Head of caudate nucleus (tissue), 42 donors: ENCODE measurements at places on chromosomes 3 and 15.

- no peak for DNase-seq
These were observed 15.0 kb downstream of the DENND4A start for GRCh38 chr15:65777053-65777452.

DNA sequence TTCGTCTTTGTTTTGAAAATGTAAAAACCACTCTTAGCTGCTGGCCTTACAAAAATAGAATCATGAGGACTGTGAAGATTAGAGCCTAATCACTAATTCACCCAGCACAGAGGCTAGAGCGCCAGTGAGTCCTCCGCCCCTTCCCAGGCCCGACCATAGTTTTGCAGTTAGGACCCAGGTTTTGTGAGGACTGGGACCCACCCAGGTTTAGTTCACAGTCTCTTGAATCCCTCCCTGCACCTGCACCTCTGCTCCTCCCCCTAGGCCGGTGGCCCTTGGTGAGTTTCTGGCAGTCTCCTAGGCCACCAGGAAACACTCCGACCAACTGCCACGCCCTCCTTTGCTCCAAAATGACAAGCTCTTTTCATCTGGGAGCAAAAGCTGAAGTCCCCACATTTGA is 136.0 kb upstream of the CCDC54 start:
- DNase-seq, result no peak

DNA sequence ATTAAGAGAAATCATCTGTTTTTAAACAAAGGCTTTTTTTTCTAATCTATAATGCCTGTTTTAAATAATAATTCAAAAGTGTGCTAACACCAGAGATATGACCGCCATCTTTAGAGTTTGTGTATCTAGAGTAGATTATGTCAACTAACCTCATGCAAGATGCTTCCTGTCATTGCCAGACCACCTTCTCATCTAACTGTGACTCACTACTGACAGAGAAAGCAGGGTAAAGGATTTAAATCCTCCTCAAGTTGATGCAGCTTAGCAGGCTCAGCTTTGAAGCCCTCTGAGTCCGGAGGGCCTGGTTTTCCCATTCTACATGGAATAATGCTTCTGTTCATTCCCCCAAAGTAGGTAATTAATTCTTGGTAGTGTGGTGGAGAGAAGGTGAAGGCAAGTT is 108.5 kb downstream of the ECT2 start:
- no peak for DNase-seq

GRCh38 chr3:46412786-46413298 is 5.8 kb downstream of the CCRL2 start:
- no peak for DNase-seq

DNA sequence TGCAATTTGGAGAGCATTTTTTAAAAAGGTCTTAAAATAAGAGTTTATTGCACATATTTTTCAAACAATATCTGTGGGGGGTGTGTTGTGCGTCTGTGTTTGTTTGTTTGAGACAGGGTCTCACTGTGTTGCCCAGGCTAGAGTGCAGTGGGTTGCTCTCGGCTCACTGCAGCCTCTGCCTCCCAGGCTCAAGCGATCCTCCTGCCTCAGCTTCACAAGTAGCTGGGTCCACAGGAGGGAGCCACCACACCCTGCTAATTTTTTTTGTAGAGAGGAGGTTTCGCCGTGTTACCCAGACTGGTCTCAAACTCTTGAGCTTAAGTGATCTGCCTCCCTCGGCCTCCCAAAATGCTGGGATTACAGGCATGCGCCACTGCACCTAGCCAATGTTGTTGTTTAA is 2.7 kb downstream of the MLF1 start:
- DNase-seq, result no peak

GRCh38 chr15:66937588-66937987 is 127.8 kb upstream of the SMAD3 start:
- DNase-seq, result no peak

DNA sequence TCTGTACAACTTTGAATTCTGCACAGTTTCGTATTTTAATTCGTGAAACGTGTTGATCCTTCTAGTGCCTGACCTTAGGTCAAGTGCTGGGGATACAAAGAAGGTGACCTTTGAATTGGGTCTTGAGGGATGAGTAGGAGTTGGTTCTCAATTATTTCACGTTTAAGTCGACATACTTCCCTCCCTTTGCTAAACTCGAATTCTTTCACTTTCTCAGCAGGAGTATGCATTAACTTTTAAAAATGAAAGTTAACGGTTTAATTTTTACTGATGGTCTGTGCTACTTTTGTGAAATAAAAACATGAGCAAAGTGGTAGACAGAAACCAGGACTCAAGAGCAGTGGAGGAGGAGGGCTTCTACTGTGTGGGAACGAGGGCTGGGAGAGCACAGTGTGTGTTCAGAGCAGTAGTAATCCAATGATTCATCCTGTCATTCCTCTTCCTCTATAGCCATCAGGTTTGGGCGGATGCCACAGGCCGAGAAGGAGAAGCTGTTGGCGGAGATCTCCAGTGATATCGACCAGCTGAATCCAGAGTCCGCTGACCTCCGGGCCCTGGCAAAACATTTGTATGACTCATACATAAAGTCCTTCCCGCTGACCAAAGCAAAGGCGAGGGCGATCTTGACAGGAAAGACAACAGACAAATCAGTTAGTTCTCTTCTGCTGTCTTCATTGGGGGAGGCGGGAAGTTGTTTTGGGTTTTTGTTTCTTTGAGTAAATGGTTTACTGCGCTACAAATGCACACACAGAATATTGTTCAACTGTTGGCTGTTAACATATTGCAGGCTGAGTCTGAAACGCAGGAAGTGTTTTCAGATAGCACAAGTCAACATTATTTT is 78.6 kb upstream of the TSEN2 start:
- DNase-seq, result no peak

DNA sequence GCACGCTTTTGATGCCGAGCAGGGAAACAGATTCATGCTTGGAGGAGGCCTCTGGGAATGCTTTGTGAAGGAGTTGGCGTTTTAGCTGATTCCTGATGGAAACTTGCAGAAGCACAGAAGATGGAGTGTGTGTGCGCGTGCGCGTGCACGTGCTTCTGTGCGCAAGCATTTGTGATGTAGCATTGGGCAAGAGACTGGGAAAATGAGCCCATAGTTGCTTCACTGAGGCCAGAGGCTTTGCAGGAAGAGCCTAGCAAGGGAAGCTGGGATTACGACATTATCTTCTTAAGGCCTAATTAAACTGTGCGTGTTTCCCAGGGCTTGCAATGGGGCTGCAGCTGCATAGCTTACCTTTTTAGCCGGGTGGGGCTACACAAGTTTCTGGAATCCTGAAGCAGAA is 18.1 kb upstream of the AGBL1 start:
- DNase-seq, result no peak

DNA sequence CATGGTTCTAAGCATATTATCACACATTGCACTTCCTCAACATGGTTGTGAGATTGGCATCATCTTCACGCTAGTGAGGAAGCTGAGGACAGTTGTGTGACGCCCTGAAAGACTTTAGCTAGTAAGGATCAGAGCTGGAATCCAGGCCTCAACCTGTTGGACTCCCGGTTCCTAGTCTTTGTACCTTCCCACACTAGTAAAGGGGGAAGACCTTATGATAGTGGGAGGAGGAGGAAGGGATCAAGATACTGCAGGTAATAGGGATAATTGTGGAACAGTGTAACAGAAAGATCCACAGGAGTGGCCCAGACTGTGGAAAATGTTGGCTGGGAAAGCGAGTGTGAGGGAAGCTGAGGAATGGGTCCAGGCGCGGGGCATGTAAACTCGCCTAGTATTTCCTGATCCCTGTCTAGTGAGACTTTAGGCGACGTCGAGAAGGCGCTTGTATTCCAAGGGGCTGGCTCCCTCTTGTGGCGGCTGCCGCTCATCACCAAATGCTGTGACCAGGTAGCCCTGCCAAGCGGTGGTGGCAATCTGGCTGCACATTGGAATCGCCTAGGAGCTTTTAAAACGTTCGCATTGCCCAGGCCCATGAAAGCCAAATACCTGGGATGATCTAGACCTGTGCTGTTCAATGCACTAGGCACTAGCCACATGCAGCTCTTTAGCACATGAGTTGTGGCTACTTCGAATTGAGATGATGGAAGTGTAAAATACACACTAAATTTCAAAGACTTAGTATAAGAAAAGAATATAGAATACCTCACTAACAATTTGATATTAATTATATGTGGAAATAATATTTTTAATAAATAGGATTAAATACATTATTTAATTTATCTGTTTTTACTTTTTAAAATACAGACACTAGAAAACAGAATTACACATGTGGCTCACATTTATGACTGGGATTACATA is 38.8 kb upstream of the CLDN18 start:
- DNase-seq, result peak; percentile 84

- no peak for DNase-seq
These were observed 95.4 kb downstream of the FRMD5 start for GRCh38 chr15:44099671-44100070.

DNA sequence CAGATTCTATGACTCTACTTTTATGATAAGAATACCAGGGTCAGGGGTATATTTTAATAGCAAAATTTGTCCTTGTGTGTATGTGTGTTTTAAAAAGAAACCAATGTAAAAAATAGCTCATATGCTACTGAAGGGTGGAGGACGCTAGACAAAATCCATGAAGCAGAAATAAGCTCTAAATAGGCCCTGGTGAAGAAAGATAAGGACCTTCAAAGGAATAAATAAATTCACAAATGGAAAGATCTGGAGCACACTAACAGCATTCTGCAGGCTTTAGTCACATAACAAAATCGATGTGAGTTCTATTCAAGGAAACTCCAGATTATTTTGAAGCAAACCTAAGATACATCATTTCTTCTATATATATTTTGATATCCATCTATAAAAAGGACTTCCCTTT is 27.2 kb upstream of the ATP11B start:
- DNase-seq, result no peak

- peak; percentile 71 for DNase-seq
These were observed 2.9 kb downstream of the GNAT1 start for GRCh38 chr3:50194128-50194902.

DNA sequence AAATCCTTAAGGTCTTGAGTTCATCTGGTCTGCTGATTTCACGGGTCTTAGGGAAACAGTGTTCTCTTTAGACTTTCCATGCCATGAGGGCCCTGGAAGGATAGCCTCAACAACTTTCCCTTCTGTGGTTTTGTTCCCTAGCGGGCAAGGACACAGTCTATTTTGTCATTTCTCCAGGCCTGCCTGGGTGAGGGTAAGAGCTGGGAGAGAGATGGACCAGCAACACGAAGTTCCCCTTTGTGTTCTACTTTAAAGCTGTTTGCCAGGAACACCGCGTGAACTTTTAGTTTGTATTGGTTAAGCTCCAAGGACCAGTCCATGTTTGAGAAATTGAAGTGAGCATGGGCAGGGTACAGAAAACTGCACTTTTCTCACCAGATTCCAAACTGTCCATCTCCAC is 20.9 kb downstream of the ST3GAL6 start:
- DNase-seq, result no peak

GRCh38 chr3:184795522-184796190 is 16.3 kb upstream of the VPS8 start:
- no peak for DNase-seq

GRCh38 chr3:42652611-42653302 is 740 bp upstream of the ZBTB47 start:
- DNase-seq, result no peak

DNA sequence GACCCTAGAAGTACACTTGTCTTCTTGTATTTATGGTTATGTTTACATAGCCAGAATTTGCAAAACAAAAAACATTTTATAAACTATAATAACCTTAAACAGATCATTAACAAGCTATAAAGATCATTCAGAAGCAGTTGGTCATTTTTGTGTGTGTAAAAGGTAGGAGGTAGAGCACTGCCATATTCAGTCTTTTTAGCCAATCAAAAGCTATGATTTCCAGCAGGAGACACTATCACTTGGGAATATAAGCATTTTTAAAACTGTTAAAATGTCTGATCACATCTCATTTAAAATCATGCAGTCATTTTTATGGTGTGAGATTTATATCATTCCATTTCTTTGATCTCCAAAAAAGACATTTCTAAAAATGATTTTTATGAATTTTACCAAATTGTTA is 42.6 kb upstream of the ATP2C1 start:
- DNase-seq, result no peak

GRCh38 chr3:135779590-135780235 is 185.8 kb upstream of the PPP2R3A start:
- DNase-seq, result no peak

GRCh38 chr3:134360046-134360445 is 14.2 kb downstream of the AMOTL2 start:
- DNase-seq, result no peak
